Ovary (tissue), 10 donors: ENCODE measurements at places on chromosomes 4 and X. TPM values are rescaled to one million over a fixed set of nuclear protein-coding genes. Genes with fewer than 3 reads are reported as not detected.

Gene FAT1
- polyA plus RNA-seq, result 48.8 TPM

Gene KLB
- 0.07 TPM for polyA plus RNA-seq

Gene CACNA1F
- 0.02 TPM for polyA plus RNA-seq

Gene DMD
- 31.7 TPM for polyA plus RNA-seq

Gene ZNF185
- polyA plus RNA-seq, result 28.7 TPM

Gene ANXA3
- polyA plus RNA-seq, result 7.7 TPM

Gene GBA3
- polyA plus RNA-seq, result 0.06 TPM

Gene CLCN5
- 7.3 TPM for polyA plus RNA-seq

Gene VCX3B
- polyA plus RNA-seq, result not detected

Gene MAGED2
- polyA plus RNA-seq, result 279 TPM
